ENCODE measurements at places on chromosomes 2 and 18. TPM values are rescaled to one million over a fixed set of nuclear protein-coding genes. Genes with fewer than 3 reads are reported as not detected.
A peak's percentile ranks its signal among the peaks of the same experiment; 100 is the strongest.

MC5R gene
- polyA plus RNA-seq: not detected

RAD51AP2 gene
- not detected for polyA plus RNA-seq

SPAST gene
- 19.1 TPM for polyA plus RNA-seq

CELF4 gene
- not detected for polyA plus RNA-seq

SRD5A2 gene
- polyA plus RNA-seq: 0.01 TPM

KCNE4 gene
- 2.3 TPM for polyA plus RNA-seq

DNA sequence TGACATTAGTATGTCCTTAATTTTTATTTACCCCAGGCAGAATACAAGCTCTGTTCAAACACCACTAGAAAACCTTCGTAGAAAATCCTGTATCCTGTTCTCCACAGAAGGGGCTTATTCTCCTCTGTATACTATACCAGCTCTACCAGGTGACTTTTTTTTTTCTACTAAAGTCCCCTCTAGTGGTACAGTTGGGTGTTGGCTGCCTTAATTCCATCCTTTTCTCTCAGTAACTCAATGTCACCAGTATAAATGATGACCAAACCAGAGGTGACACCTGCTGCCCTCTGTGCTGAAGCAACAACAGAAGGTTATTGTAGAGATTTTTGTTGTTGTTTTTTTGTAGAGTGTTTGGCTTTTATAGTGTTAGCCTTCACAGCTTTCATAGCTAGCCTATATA lies 1322.0 kb downstream of the LRP1B start:
- DNase-seq: peak; percentile 32

- no peak for DNase-seq
Measured at GRCh38 chr18:48683661-48684060, 144.8 kb downstream of the CTIF start.

- no peak for DNase-seq
Measured at GRCh38 chr2:43164686-43165085, 61.7 kb downstream of the ZFP36L2 start.

DNA sequence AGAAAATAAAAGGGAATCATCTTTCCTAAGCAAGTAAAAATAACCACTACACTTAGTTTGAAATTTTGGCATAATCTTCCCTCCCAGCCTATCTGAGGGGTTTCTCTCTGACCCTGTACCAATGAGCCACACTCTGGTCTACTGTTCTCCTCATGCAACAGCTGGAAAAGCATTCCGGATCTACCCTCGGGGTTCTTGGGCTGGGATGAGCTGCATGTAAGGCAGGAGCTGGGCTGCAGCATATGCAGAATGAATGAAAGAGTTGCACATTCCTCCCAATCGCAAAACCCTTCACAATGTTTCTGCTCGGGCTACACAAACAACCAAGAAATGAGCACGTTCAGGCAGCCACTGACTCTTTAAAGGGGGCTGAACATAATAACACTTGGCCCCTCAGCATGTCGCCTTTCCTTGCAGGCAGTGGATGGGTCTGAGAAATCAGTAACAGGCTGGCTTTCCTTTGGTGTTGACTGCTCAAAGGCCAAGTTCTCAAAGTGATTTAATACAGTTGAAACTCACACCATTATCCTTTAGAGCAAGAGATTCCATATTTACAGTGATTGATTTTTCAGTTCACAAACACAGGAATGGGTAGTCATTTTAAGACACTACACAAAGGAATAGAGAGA lies 180.4 kb upstream of the ZFP36L2 start:
- DNase-seq: no peak

- DNase-seq: no peak
Measured at GRCh38 chr18:63588909-63589308, 1.8 kb downstream of the SERPINB13 start.

DNA sequence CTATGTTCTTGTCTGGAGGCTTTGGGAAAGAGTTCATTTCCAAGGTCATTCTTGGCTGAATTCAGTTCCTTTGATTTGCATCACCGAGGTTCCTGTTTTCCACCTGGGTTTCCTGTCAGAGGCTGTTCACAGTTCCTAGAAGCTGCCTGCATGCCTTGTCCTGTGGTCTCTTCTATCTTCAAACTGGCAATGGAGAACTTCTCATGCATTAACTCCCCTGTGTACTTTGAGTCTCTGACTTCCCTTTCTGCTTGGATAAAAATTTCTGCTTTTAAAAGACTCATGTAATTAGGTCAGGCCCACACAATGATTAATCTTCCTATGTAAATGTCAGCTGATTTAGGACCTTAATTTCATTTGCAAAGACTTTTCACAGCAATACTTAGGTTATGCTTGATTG lies 499.3 kb upstream of the FANCL start:
- no peak for DNase-seq

DNA sequence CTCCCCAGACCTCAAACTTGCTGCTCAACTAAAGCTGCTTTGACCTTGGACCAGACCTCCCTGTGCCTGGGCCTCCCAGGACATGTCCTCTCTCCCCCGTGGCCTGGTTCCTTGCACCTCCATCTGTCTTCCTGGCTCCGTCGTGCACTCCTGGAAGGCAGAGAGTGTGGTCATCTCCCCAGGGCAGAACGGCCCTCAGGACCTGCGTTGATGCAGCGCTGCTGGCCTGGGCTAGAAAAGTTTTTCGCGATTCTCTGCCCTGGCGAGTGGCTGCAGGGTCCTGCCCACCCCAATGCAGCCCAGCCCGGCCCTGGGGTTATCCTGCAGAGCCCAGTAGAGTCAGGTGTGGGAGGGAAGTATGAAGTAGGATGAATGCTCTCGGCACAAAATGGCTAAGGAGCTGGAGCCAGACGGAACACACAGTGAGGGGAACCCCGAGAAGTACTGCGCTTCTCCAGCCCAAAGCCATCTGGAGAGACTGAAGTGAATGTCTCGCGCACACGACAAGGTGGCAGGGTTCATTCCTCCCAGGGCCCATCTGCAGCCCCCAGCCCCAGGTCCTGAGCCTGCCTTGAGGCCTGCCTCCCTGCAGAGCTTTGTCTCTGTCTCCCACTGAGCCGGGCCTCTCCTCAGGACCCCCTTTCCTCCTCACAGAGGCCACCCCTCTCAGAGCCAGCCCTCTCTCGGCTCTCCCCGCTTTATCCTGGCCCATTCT lies 41.7 kb downstream of the ATOH8 start:
- no peak for DNase-seq

DNA sequence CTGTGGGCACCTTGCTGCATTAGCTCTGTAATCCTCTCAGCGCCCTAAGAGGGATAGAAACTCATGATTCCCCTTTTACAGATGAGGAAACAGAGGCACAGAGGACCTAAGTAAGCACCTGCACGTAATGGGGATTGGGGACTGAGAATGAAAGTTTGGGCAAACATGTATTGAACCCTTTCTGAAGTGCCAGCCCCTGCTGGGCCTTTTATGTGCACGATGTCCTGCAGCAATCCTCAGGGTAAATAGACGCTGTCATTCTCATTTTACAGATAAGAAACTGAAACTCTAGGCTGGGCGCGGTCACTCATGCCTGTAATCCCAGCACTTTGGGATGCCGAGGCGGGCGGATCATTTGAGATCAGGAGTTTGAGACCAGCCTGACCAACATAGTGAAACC lies 117.4 kb downstream of the STPG4 start:
- DNase-seq: no peak

DNA sequence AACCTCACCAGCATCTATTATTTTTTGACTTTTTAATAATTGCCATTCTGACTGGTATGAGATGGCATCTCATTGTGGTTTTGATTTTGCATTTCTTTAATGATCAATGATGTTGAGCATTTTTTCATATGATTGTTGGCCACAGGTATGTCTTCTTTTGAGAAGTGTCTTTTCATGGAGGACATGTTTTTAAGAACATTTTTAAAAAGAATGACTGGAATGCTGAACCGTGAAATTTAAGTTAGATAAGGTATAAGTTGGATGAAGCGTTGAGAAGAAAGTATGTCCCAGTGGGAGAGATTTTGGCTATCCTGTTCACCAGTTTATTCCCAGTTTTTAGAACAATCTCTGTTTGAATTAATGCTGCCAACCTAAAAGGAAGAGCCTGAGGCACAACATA lies 365.9 kb downstream of the CELF4 start:
- no peak for DNase-seq

DNA sequence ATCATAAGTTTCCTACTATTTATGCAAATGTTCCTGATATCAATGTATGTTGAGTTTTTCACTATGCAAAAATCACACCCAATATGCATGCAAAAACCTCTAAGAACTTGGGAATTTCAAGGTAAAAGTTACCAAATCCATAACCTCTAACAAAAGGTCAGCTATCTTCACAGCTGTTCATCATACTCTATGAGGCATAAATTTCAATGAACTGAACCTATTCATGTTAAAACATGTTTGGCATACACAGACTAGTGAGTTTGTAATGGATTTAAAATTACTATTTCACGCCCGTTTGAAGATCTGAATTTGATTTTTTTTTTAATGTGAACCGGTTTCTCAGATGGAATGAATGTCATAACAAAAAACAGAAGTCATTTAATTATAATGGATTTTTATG lies 100.2 kb downstream of the ATAD2B start:
- no peak for DNase-seq

All from A549 (cell line).